ENCODE measurements at places on chromosomes 3 and 15.

DNA sequence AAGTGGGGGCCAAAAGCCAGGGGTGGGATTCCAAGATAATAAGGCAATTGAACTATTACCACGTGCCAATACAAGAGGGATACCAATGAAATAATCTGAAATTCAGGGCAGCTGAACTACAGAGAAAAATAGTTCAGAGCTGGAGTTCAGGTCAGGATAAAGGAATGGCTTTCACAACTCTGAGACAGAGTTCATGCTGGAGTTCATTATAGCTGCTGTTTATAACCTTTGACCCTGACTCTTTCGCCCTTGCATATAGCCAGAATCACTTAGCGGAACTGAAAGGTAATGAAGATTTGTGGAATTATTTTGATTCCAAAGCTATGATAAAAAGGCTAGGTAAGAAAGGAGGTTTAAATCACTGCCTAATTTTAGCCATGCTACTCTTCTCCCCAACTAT, 55.5 kb upstream of the LRRN1 start:
- DNase-seq = no peak

DNA sequence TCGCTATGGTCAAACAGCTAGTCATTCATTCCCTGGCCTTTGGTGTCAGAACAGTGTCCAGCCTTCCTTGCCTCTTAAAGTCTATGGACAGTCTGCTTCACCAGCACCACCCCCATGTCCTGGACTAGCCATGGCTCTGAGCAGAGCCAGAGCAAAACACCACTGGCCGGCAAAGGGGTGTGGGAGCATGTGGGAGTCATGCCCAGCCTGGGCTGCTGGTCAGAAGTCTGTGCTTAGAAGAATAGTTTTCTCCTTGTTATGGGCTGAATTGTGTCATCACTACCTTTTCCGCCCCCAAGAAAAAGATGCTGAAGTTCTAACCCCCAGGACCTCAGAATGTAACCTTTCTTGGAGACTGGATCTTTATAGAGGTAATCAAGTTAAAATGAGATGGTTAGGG, 132.9 kb upstream of the LPP start:
- no peak for DNase-seq

DNA sequence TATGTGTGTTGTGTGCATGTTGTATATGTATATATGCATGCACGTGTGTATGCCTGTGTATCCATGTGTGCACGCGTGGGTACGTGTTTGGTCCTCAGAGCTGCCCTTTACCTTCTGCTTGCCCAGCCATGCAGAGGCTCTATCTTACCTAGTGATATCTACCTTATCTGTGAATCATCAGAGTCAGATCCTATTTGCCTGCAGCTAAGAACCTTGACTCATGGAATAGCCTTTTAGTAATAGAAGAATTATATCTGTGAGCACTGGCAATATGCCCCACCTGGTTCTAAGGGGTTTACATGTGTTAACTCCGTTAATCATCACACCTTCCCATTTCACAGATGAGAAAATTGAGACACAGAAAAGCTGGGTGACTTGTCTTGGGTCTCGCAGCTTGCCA, 11.0 kb downstream of the PGPEP1L start:
- DNase-seq = no peak

DNA sequence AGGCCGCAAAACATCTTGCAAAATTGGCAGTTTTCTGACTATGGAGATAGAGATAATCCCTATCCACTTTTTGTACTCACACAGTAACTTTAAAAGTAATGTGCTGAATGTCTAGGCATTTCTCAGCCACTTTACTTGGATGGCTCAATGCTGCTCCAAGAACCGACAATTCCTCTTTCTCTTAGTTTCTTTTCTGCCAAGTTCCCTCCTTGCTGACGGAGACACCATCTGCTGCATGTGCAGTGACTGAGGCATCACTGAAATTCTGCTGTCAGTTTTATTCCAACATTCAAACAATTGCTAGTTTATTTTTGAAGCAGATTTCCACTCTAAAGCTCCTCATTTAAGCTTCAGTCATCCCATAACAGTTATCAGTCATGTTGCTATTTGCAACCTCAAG, 116.0 kb upstream of the RBMS3 start:
- no peak for DNase-seq

- DNase-seq = no peak
Measured at GRCh38 chr3:151593928-151594327, 133.1 kb upstream of the IGSF10 start.

- DNase-seq = no peak
Measured at GRCh38 chr3:73214846-73215245, 153.4 kb downstream of the EBLN2 start.

- DNase-seq = no peak
Measured at GRCh38 chr3:187839422-187839821, 94.2 kb upstream of the BCL6 start.

GRCh38 chr3:161322781-161323568, 48.3 kb downstream of the SPTSSB start:
- no peak for DNase-seq

- DNase-seq = no peak
Measured at GRCh38 chr15:56804938-56805337, 71.6 kb upstream of the ZNF280D start.

DNA sequence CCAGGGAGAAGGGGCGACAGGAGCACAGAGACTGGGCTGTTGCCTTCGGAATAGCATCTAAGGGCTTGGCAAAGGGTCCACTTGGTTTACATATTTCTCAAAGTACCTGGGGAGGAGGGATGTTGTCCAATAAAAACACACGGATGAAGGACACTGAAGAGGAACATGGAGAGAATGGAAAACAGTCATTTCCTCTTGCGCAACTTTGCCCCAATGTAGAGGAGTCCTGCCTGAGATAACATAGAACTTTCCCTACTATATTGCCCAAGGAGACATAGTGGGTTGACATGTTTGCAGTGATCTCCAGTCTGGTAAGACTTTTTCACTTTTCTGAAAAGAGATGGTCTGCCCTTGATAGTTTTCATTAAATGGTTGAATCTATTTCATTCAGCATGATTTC, 468.8 kb upstream of the SUCLG2 start:
- no peak for DNase-seq
